ENCODE measurements at places on chromosomes 5 and 9.

GRCh38 chr9:87824216-87824875 lies 58.3 kb upstream of the SPATA31E1 start:
- DNase-seq = no peak

DNA sequence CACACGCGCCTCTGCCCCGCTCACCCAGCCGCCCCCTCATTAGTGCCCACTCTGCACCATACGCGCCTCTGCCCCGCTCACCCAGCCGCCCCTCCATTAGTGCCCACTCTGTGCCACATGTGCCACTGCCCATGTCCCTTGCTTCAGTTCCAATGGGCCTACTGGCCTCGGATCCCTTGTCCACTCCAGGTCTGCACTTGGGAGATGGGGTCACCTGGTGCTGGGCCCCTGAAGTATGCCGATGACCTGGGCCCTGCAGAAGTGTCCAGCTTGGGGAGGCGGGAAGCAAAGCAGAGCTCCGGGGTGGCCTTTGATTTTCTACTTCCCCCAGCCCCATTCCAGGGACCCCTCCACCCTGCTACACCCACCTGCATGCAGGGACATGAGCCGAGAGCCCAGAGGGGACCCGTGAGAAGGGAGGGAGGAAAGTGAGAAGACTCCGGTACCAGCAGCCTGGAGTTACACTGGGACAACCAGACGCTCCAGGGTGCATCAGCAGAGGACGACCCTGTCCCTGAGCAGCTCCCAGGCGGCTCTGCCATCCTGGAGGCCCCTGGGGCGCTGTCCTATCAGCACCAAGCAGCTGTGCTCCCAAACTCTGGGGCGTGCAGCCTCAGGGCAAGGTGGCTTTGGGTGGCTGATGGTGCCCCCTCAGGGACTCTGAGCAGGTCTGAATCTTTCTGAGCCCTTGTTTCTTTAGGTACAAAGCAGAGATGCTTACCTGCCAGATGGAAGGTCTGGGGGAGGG lies 140.8 kb downstream of the RXRA start:
- no peak for DNase-seq

DNA sequence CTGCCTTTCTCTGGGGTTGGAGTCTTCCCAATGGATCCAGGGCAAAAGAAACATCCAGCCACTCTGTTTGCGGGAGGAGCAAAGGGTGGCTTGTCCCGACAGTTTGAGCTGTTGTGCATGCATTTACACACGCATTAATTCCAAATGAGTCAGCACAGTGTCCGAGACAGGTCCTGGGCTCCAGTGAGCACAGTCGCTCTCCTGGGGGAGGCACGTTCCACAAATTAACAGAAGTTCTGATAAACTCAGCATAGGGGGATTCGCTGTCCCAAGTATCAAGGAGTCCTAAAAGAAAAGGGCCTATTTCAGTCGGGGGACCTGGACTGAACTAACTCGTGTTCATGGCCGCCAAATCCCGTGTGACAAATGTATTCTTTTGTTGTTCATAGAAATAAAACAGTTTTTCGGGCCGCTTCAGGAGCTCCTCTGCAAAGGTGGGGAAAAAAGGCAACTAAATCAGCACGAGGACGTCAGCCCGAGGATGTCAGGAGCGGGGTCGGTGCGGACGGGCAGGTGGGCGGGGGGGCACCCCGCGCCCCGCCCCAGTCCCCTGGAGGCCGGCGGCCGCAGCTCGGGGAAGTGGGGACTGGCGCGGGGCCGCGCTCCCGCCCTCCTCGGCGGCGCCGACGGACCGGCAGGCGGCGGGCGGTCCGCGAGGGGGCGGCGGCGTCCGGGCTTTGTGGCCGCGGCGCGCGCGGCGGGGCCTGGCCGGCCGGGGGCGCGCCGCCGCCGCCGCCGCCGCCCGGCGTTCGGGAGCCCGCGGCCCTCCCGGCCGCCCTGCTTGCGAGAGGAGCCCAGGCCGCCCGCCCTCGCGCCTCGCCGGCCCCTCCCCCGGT lies at the start of gene MSANTD3:
TSS of gene MSANTD3 (plus strand) at position 614 of the 836 bp plus-strand sequence. CDS start 14,796 bp downstream, outside the sequence.
- peak; percentile 50 for DNase-seq

GRCh38 chr5:14101922-14102321 lies 41.2 kb upstream of the TRIO start:
- DNase-seq = no peak

DNA sequence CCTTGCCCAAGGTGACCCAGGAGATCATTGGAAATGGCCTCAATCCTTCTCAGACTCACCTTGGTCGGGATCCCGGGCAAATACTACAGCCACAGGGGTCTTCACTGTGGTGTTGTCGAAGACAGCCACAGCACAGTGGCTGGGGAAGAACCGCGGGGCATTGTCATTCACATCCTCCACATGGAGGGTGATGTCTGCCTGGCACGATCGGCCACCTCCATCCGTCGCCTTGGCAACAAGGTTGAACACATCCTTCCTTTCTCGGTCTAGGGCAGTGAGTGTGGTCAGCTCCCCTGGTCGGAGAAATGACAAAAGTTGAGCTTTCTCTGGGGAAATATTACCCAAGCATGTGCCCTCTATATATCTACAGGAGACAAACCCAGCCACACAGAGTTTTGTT lies 56.8 kb downstream of the FAT2 start:
- DNase-seq = no peak

- no peak for DNase-seq
These were observed 463.4 kb downstream of the ZNF608 start for GRCh38 chr5:124283031-124283430.

DNA sequence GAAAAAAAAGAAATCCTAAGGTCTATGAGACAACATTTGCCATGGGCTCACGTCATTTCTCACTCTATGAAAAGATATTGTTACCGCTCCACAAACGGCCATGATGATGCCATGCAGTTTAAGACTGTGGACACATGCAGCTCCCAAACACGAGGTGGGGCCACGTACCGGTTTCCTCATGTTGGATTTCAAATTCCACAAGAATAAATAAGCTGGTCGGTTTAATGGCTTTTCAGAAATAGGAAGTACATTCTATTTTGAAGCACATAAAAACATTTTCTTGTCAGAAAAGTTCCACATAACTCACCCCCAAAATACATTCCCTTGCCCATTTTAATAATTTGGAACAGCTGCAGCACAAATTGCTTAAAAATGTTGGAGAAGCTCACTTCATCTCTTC lies 130.6 kb downstream of the MYO10 start:
- no peak for DNase-seq

GRCh38 chr9:137550231-137550621 lies at the start of gene PNPLA7:
PNPLA7 (minus strand) TSS chr9:137550402; CDS start chr9:137550197, 205 bp downstream.
- peak; percentile 51 for DNase-seq

DNA sequence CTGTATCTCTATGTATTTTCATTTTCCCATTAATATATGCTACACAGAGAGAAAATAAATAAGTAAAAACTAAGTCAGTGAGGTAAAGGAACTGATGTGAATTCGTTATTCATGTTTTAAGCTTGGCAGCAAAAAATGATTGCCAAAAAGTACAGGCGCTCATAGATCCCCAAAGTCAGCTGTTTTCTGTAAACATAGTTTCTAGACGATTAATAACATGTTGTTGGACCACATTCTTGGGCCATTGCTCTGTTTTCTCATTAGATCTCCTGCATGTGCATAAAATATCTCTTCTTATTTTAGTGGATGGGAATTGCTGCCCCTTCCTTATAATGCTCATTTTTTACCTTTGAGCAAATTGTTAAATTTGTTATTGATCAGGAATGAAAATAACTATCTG lies 215.2 kb downstream of the TLE1 start:
- no peak for DNase-seq

- DNase-seq = peak; percentile 9
These were observed 13.8 kb downstream of the PROP1 start for GRCh38 chr5:177982072-177982727.

GRCh38 chr5:39933061-39933460 lies 508.3 kb upstream of the DAB2 start:
- no peak for DNase-seq

DNA sequence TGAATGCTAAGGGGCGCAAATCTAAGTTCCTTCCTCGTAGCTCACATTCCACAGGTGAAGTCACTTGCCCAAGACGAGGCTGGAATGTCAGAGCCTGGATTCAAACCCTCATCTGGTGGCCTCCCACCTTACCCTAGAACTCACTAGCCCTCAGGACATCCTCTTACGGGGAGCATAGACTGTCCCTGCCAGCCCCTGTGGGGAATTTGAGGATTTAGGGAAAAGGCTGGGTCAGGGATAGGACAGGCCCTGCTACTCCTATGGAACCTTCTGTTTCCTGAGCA lies 45.0 kb downstream of the IRF1 start:
- DNase-seq = no peak

DNA sequence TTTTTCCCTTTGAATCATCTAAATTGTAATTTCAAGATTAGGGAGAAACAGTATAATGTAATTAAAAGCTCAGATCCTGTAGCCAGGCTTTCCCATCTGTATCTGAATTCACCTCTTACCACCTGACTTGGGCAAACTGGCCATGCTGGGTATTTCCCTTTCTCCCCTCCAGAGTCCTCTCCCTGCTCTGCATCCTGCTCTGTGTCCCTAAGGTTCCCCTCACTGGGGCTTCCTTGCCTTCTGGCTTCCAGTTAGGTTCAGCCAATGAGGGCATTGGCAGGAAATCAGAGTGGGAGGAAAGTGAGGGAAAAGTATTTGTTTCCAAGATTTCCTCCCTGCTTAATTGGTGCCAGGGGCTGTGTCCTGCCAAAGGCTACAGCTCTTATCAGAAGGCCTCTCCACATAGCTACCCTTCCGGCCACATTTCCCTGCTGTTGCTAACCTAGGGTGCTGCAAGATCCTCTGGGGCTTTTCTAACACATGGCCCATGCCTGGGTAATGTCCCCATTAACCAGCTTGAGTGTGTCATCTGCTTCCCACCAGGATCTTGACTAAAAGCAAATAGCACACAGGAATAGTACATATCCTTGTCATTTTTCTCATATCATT lies 51.0 kb upstream of the MPDZ start:
- no peak for DNase-seq

DNA sequence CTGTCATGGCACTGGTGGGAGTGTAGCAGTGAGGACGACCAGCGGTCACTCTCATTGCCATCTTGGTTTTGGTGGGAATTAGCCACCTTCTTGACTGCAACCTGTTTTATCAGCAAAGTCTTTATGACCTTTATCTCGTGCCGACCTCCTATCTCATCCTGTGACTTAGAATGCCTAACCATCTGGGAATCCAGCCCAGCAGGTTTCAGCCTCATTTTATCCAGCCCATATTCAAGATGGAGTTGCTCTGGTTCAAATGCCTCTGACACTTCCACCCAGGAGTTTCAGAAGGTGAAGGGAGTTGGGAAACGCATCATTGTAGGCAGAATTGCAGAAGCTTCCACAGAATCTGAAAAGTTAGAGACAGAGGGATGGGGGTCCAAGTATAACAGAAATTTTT lies 35.4 kb downstream of the SHC3 start:
- no peak for DNase-seq

GRCh38 chr5:102481054-102481715 lies 17.6 kb downstream of the SLCO6A1 start:
- DNase-seq = no peak

- DNase-seq = peak; percentile 97
These were observed at the start of gene GLE1 for GRCh38 chr9:128504485-128505413. GLE1 (plus strand) TSS chr9:128504719; CDS start chr9:128504806, 87 bp downstream.

GRCh38 chr5:138468133-138468965 lies 3.1 kb downstream of the EGR1 start:
- DNase-seq = peak; percentile 45

DNA sequence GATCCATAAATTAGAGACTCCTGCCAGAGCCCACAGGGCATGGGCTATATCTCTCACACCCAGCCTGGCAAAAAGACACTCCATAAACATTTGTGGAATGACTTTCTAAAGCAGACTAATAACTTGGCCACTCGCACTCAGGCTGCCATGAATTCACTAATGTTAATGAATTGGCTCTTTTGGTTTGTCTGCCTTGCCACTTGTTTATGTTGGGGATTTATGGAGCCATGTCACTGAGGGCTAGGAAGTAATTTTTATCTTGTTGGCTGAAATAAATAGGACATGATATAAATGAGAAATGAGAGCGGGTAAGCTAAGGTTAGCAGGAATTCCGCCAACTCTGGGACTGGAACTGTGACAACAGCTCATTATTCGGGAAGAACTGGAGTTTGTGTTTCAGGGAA lies 55.2 kb downstream of the DROSHA start:
- DNase-seq = no peak

- no peak for DNase-seq
These were observed 102.0 kb upstream of the SMC5 start for GRCh38 chr9:70156729-70157128.

DNA sequence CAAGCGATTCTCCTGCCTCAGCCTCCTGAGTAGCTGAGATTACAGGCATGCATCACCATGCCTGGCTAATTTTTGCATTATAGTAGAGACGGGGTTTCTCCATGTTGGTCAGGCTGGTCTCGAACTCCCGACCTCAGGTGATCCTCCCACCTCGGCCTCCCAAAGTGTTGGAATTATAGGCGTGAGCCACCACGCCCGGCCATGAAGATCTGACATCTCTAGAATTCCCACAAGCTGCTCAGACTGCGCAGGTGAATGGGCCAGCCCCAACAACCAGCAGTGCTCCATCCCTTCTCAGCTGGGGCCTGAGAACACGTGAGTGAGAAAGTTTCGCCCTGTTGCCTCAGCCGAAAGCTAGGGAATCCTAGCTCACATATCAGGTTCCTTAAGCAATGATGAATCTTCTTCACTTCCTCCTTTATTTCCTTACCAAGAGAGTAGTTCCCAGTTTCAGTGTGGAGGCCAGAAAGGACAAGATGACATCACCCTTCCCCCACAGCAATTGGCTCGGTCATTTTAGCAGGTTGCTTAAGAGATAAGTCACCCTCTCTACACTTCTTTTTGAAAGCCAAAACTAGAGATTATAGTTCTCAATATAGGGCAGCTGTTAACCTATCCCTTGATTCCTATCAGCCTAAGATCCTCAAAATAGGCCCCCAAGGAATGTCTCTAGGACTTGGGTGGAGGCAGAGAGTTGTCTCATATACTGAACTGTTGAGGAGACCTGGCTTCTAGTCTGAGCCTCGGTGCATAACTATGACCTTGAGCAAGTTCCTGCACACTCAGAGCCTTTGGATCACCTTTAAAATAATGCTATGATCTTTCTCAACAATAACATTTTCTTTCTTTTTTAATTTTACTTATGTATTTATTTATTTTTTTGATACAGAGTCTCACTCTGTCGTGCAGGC lies 23.9 kb upstream of the PPP2CA start:
- DNase-seq = no peak

DNA sequence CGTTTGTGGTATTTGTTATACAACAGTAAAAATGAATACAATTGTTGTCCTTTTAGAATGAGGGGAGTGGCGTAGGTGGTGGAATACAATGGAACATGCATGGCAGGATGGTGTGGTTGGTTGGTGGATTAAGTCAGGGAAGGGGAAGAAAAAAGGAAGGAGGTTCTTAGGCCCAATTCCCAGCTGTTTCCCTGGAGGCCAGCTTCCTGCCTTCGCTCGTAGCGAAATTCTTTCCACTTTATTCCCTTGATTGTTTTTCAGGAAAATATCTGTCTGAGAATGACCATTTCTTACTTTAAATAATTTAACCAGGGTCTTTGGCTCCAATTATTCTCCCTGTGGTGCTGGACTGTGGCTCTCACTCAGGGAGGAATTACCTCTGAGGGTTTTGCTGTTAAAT lies 24.1 kb upstream of the DMAC1 start:
- no peak for DNase-seq

- no peak for DNase-seq
These were observed 52.4 kb upstream of the COX7C start for GRCh38 chr5:86565197-86565789.

- no peak for DNase-seq
These were observed 278.0 kb upstream of the SMC2 start for GRCh38 chr9:103816146-103816545.

All from activated CD4-positive, alpha-beta T cell treated with anti-CD3 and anti-CD28 coated beads, Interleukin-2, amount 50 U/mL, for 1 hour (primary cell).